Calu3 (cell line): ENCODE measurements at places on chromosomes 2 and 18. TPM values are rescaled to one million over a fixed set of nuclear protein-coding genes. Genes with fewer than 3 reads are reported as not detected.

The NR4A2 gene
- total RNA-seq: 4.9 and 6.2 TPM in 2 replicates

The PRKAG3 gene
- not detected in 2 replicates for total RNA-seq

DNA sequence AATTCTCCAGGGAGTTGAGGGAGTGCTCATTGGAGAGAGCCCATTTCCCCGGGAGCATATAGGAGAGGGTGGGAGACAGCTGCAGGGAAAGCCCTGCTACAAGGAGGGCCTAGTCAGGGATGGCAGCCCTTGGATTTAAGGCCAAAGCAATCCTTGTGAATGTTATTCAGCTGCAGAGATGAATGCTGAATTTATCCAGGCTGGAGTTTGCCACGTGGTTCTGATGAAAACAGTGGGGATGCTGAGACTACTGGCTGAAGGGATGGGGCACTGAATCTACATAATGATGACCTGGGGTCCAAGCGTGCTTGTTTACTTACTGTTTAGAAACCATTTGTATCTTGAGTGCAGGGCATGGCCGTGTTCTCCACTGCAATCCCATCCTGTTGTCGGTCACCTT, 35.6 kb upstream of the RNF149 start:
- DNase-seq: no peak

DNA sequence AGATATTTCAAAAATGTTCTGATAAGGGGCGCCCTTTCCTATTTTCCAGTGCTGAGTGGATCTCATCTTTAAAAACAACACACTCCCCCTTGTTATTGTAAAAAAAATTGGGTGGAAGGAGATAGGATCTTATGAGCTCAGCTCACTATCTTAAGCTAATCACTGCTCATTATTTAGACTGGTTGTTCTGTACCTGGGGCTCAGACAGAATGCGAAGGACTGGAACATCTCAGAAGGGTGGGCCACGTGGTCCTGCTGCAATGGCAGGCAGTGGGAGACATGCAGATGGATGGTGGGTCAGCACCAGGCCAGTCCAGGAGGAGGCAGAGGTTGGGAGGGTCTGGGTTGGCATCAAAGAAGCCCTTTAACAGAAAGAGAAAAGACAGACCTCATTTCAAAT, 48.3 kb upstream of the GPR155 start:
- no peak for DNase-seq

- no peak for DNase-seq
Observed at GRCh38 chr2:230225486-230225885, at the start of gene SP140. TSS of gene SP140 (plus strand) at chr2:230225736. CDS start at chr2:230225845, 109 bp downstream.

- no peak for DNase-seq
Observed at GRCh38 chr2:162521871-162522650, 178.1 kb downstream of the GCA start.

GRCh38 chr2:197782126-197782525, 3.0 kb downstream of the BOLL start:
- DNase-seq: no peak

GRCh38 chr2:235330775-235331451, 162.9 kb upstream of the AGAP1 start:
- peak; percentile 58 for DNase-seq
